Ammon's horn (tissue), 1 donor: ENCODE measurements at places on chromosomes 1 and 21.

GRCh38 chr1:147627435-147628110 is 42.8 kb downstream of the ACP6 start:
- DNase-seq = peak; percentile 43

DNA sequence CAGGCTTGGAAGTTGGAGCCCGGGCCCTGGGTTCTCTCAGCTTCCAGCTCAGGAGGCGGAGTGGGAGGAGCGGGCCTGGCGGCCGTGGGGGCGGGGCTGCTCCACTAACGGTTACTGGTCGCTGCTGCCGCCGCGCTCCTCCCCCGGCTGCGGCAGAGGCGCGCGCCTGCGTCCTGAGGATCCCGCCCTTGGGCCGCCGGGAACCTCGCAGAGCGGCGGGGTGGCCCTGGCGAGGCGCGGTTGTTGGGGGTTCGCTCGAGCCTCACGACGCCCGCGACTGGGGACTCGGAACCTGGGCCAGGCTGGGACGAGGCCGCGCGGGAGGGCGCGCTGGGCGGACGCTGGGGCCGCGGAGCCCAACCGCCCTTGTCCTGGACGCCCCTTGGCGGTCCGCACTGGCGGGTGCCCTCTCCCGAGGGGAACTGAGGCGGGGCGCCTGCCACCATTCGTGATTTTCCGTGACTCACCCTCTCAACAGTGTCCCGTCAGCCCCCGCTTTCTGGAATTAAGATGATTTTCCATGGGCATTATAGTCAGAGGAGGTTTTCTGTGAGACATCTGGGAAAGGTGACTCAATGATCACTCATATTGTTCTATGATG is 34.1 kb downstream of the OR2G3 start:
- DNase-seq = peak; percentile 68

- no peak for DNase-seq
These were observed 194.5 kb downstream of the HS2ST1 start for GRCh38 chr1:87108814-87109411.

DNA sequence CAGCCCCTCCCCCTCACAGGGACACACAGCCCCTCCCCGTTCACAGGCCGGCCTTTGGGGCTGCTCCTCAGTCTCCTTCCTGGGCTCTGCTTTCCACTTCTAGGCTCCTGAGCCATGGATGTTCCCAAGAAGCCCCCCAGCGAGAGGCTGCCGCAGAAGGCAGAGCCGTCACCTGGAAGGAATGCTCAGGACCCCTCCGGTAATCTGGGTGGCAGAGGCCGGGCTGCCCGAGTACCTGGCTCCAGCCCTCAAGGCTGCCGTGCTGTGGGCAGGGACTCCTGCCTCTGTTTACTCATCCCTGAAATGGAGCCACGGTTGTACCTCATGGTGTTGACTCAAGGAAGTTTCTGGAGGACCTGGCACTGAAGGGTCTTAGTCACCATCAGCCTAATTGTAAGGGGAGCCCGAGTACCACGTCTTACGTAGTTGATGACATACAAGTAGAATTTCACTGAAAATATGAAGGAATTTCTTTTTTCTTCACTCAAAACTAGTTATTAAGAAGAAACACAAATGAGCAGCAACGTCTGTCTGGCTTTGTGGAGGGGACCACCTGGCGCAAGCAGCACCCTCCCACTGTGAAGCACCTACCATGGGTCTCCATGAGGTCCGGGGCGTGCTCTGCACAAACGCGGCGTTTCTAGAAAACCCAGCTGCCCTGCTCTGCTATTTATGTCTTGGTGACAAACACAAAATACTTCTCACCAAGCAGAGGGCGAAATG is 33.7 kb downstream of the PRDM15 start:
- no peak for DNase-seq

DNA sequence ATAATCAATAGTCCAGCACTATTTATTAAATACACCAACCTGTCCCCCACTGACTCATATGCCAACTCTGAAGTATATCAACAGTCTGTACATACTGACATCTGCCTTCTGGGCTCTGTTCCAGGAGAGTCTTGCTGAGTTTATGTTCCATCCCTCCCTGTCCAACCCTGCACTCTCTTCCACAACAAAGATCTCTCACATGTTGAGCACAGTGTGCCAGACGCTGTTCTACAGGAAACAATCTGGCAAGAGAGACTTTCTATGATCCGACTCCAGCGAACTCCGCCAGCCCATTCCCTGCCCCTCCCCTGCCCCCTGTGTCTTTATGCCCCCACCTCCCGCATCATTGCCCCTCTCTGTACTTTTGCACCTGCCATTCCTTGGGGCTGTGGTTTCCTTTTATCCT is 3.4 kb downstream of the LACTBL1 start:
- DNase-seq = peak; percentile 24

DNA sequence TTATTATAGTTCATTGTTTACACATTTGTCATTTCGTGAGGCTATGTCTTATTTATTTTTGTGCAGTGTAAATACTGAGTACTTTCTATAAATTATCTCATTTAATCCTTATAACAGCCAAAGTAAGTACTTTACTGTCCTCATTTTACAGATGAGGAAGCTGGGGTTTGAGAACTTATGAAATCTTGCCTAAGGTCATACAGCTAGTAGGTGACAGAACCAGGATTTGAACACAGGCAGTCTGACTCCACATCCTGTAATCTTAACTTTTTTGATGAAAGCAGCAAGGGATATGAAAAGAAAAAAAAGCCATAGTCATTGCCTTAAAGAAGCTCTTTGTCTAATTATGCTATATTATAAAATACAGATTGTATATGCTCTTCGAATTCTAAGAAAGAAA is 107.1 kb upstream of the BMP8A start:
- DNase-seq = no peak

DNA sequence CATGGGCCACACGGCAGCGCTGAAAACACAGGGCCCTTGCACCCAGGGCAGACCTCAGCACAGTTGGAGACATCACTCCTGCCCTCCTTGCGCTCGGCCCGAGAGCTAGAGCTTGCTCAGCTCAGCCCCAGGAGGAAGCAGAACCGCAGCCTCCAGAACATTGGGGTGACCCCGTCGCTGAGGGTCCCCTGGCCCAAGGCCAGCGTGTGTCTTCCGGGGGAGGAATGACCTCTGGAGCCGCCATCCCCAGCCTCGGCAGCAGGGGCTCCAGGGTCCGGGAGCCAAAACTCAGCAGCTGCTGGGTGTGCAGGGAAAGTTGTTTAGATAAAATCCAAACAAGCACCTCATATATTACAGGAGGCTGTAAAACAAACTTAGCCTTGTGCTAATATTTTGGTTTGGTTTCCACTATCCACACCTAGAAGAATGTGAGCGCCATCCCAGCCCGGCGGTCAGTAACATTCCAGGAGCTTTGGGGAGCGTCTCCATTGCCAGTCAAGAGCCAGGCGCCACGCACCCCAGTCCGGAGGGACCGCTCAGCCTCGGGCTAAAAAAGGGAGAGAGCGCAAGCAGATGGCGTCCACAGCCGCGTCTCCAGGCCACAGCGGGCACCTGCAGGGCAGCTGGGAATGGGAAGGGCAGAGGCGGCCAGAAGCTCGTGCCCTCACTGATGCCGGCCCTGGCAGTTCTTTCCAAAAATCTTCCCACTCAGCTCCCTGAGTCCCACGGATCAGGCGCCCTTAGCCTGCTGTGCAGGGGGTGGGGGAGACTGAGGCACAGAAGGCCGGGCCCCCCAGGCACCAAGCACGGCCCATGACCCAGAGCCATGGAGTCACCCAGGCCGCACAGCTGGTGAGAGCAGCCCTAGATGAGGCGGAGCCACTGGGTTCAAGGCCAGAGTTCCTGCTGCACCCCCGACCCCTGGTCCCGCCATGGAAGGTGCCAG is 52.0 kb downstream of the SLX9 start:
- no peak for DNase-seq

DNA sequence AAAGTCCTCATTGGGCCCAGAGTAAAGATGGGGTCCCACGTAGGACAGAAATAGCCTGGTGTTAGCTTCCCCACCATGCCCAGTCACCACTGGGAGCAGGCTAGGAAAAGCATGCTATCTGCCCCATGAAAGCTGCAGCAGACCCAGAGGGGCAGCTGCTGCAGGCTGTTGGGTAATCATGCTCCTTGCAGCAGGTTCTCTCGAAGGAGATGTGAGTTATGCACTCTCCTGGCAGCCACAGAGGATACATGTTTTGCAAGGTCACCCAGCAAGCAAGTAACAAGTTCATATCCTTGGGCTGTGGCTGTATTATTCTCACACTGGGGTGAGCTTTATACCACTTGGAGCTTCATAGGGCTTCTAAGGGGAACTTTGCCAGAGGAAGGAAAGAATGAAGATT is 9.1 kb upstream of the HEYL start:
- no peak for DNase-seq

- no peak for DNase-seq
These were observed 10.7 kb downstream of the NEK7 start for GRCh38 chr1:198167436-198167934.
